ENCODE measurements at places on chromosomes 13 and 19.
A peak's percentile ranks its signal among the peaks of the same experiment; 100 is the strongest.

DNA sequence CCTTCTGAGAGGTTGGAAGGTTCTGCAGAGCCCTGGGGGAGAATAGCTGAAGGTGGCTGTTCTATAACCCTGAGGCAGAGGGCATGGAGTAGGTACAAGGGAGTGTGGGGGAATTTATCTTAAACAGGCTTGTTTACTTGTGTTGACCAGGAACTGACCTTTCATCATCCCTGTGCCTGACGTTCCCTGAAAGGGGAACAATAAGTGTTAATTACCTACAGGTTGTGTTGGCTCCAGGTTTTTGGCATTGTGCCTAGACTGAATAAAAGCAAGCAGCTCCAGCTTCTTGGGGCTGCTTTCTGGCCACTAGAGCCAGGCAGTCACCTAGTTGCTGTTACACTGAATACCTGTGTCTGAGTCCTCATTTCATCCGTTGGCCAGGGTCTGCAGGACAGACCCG lies 60.0 kb downstream of the ZNF627 start:
- DNase-seq: no peak

DNA sequence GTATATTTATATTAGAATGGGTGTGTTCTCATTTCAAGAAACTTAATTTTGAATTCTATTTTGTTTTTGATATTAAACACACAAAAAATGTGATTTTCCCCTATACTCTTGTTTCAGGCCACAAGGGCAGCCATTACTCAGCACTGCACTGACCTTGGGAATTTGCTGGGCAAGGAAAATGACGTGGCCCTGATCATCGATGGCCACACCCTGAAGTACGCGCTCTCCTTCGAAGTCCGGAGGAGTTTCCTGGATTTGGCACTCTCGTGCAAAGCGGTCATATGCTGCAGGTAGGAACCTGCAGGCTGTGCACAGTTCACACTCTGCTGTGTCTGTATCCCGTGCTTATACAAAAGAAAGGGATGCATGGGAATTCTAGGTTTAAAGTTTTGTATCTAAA lies 327.3 kb downstream of the ATP8A2 start:
- no peak for DNase-seq

DNA sequence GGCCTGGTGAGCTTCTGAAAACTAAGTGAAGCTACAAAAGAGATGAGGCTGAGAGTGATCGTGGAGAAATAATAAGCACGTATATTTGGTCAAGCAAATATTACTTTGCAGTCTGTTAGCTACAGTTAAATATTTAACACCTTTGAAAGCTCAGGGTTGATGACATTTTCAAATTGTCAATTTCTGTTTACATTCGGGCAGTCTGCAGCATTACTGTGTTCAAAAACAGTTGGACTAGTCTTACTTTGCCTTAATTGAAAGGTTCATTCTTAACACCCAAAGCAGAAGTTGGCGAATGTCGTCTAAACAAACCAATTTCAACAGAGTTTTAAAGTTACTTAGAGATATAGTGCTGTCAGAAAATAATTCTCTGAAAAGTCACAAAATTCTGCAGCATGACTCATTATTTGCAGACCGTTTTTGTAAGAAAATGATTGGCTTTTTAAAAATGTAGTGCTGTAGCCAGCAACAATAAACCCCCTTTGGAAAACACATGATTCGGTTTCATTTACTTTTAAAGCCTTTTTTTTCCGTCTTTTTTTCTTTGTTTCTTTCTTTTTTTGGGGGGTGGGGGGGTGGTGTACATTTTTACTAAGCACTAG lies 549.0 kb downstream of the GPC6 start:
- no peak for DNase-seq

DNA sequence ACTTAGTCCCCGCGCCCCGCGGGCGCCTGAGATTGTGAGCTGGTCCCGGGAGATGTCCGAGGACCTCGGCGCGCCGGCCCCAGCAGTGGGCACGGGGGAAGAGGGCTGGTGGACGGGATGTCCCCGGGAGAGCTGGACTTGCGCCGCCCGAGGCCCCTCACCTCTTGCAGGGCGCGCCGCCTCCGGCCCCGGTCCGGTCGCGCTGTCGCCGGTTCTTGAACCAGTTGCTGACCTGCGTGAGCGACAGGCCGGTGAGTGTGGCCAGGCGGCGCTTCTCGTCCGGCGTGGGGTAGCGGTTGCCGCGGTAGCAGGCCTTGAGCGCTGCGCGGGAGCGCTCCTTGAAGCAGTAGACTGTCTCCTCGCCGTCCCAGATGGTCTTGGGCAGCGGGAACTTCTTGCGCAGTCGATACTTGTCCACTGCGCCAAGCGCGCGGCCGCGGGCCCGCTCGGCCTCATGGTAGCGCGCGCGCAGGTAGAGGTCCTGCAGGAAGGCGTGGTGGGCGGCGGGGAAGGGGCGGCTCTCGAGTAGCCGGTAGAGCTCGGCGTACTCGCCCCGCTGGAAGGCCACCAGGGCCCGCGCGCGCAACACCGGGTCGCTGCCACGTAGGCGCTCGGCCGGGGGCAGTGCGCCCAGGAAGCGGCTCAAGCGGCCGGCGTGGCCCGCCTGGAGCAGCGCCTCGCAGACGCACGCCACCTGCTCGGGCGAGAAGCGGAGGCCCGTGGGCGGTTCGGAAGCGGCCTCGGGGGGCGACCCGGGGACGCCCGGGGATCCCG lies 984 bp downstream of the SIX5 start:
- DNase-seq: peak; percentile 72

DNA sequence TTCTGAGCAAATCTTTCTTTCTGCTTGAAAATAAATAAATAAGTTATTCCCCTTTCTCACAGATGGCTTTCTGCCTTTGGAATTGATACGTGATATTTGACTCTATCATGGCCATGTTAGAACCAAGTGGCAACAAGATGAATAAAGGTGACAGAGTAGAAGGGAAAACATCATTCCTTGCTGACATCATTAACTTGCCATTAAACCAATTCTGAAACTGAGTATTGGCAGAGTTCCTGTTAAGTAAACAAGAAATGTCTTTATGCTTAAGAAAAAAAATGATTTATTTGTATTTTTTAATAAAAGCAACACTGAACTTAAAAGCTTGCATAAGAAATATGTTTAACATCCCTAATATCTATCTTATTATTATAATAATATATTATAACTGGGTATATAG lies 828.1 kb downstream of the PCDH9 start:
- no peak for DNase-seq

- no peak for DNase-seq
Measured at GRCh38 chr13:109971006-109971405, 184.6 kb upstream of the IRS2 start.

DNA sequence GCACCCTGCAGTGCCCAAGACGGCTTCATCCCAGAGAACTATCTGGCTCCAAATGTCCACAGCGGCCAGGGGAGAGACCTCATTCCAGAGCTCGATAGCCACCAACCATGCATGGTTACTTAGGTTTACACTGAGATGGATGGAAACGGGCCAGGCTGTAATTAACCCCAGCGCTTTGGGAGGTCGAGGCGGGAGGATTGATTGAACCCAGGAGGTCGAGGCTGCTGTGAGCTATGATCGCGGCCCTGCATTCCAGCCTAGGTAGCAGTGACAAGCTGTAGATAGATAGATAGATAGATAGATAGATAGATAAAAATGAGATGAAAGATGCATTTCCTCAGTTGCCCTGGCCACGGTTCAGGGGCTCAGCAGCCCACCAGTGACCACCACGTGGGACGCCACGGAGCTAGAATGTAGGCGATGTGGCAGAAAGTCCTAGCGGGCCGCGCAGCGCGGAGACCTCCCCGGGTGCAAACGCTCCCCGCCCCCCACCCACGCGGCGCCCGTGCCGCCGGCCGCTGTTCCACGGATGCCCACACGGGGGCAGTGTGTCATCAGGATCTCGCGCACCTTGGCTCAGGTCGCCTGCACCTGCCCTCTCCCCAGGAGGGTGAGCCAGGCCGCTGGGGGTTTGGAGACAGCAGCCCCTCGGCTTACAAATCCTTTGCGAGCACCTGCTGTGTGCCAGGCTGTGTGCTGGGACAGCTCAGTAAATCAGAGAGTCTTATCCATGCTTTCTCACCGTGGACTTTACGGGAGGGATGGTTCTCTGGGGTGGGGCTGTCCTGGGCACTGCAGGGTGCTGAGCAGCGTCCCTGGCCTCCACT lies 13.5 kb upstream of the TLE5 start:
- DNase-seq: peak; percentile 86

- no peak for DNase-seq
Measured at GRCh38 chr19:19510432-19510831, 4.9 kb downstream of the TSSK6 start.

- DNase-seq: no peak
Measured at GRCh38 chr13:27634231-27634630, 12.5 kb downstream of the POLR1D start.

DNA sequence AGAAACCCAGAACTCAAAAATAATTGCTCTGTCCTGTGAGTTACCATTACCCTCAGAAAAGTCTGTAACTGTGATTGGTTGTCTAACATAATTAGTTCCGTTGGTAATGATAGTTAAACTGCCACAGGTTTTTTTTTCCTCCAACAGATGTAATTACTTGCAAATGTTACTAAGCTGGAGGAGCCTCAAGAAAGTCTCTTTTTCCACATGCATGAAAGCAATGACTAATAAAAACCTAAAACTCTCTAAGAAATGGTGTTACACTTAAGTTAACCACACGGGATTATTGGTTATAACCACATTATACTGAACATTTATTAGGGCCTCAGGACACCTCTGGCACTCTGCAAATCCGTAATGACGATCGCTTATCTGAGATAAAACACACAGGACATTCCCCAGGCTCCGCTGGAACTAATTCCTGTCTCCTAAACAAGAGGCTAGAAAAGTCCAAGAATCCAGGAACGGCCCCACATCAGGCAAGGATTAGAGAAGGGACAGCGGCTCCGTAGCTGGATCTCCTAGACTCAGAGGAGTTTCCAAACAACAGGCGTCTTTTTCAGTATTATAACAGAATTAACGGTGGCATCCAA lies 753 bp downstream of the ZNF235 start:
- DNase-seq: peak; percentile 35

DNA sequence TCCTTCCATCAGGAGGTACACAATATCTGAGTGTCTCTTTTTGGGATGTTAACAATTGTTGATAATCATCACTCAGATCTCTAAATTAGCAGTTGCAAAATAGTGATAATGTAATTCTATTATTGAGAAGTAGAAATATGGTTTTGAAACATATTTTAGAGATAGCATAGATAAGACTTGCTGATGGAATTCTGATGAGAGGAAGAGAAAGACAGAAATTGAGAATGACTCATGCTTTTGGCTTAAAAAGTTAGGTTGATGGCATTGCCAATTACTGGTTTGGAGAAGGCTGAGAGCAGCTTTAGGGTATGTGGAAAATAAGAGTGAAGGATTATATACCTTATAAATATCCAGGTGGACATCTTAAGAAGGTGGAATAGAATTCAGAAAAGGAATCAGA lies 106.4 kb upstream of the EDNRB start:
- no peak for DNase-seq

DNA sequence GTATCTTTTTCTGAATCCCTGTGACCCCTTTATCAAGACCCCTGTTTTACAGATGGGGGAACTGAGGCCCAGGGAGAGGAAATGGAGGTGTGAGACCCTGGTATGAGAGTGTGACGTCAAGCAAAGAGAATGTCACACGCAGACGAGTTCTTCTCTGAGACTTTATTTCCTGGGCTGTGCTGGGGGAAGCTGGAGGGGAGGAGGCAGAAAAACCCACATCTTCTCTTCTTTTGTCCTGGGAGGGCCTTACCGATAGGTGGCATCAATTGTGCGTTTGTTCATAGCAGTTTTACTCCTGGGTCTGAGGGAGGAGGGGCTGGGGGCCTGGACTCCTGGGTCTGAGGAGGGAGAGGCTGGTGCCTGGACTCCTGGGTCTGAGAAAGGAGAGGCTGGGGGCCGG lies 4.9 kb upstream of the KLK15 start:
- no peak for DNase-seq

- no peak for DNase-seq
Measured at GRCh38 chr19:29255006-29255405, 42.1 kb upstream of the UQCRFS1 start.

DNA sequence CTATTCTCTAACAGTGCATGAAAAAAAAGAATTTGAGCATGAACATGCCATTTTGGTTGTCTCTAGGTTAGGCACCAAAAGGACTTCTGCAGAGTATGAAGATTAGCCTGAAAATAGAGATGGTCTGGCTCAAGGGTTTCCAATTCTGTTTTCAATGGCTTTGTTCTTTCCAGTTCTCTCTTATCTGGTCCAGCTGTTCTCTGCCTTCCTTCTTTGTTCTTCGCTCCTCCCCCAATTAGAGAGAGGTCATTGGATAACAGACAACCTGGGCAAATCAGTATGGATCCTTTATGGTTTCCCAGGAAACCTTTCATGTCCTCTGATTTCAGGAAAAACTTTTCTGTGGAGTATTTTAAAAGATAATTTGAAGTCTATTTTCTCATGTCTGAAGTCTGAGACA lies 623.4 kb downstream of the PCDH17 start:
- DNase-seq: no peak

GRCh38 chr19:5288347-5288739 lies 52.3 kb downstream of the PTPRS start:
- no peak for DNase-seq

GRCh38 chr13:27709779-27710178 lies 82.5 kb upstream of the GSX1 start:
- DNase-seq: no peak

DNA sequence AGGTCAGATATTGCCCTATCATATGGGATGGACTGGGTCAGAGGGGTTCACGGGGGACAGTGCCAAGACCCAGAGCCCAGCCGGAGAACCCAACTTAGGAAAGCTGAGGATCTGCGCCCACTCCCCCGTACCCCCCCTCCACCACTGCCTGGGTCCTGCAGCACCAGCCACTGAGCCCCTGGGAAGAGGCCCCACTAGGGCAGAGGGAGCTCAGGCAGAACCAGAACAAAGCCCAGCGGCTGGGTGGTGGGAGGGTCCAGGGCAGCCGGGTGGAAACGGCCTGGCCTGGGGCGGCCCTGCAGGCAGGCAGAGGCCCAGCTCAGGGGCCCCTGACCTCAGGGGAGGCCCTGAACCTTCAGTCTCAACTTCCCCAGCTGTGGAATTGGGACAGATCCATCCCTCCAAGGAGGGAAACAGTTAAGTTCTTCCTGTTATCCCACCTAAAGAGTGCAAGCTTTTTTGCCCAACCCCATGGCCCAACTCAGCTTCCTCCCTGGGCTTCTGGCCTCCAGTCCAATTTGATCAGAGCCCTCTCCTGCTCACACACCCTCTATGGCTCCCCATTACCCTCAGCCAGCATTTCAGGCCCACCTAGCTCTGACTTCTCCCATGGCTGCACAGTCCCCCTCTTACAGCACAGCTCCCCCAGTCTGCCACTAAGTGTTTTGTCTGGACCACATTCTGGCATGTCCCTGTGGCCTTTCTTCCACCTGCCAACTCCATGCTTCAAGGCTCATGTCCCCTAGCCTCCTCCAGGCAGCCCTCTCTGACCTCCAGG lies 3.1 kb downstream of the NR2F6 start:
- DNase-seq: no peak

All from D341Med (cell line).